CMK (cell line): ENCODE measurements at places on chromosomes 7 and 10.

DNA sequence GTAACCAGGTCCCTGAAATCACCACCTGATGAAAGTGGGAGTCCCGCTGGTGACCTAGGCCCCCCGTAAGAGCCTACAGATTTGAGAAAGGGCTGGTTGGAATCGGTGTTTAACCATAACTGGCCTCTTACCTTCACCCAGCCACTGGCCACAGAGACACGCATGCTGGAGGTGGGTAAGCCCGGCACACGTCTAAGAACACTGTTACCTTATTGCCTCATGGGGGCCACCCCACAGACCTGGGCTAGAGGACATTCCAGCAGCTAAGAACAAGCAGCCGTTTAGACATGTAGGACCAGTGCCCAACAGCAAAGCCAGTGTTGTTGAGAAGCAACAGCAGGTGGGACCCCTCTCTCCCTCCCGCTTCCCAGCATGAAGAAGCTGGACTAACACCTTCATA, 2.5 kb upstream of the GDF2 start:
- no peak for DNase-seq

DNA sequence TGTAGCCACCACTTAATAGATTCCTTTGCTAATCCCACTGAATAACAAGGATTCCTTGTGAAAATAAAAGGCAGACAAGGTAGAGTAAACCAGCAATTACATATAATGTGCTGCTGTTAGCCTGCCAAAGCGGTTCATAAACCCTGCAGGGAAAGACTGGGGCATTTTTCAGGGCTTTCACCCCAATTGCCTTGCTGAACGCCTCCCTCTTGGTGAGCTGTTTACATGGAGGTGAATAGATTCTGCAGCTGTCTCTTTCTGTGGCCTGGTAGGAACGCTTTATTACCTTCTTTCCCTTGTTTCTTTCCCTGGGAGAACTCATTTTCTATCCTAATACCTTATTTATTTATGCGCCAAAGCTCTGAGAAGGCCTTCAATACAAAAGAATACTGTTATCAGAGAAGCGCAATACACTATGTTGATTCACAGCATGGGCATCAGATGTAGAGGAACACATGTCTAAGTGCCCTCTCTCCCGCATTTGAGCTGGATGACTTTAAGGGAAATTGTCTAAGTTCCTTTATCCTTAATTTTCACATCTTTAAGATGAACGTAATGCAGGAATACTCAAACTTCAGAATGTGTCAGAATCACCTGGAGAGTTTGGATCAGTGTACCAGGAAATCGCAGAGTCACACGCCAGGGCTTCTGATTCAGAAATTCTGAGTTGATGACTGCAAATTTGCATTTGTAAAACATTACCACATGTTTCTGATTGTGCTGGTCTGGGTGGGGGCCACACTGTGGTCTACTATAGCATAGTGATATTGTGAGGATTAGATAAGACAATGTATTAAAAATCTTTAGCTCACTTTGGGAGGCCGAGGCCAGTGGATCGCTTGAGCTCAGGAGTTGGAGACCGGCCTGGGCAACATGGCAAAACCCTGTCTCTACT, 1203.8 kb downstream of the SORCS3 start:
- DNase-seq: no peak

DNA sequence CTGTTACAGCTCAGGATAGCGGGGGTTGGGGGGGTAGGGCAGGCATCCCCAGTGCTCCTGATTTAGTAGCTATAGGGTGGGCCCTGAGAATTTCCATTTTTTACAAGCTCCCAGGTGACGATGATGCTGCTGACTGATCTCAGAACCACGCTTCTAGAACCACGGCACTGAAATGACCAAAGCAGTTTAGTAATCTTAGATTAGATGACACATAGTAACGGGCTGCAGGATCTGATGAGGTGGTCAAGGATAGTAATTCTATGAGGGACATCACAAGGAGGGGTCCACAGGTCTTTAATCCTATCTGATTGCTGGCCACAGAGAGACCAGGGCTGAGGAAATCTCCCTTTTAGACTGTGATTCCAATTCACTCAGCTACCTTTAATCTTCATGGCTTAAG, 167.2 kb downstream of the JAZF1 start:
- no peak for DNase-seq

DNA sequence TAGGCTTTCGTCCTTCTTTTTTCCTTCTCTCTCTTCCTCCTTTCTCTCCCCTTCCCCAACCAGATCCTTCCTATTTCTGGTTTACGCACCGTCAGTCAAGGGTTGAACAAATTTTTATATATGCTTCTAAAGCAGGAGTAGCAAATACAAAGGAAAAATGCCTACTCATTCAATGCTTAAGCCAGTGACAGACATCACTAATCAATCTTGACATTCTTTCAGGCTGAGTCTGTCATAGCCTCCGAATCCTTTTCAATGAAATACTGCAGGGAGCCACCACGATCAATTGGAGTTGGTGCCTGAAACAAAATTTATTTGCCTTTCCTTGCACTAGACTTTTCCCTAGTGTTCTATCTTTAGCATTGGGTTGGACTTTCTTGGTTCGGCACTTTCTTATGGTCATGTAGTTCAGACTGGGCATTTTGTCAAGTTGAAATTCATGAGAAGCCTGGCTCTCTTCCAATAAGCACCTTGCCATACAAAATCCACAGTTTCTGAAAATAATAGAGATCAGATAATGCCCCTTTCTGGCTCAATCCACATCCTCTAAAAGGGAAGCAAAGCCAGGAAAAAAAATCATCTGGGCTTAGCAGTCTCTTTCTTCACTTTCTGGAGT, 239.5 kb upstream of the PLXNA4 start:
- DNase-seq: no peak

DNA sequence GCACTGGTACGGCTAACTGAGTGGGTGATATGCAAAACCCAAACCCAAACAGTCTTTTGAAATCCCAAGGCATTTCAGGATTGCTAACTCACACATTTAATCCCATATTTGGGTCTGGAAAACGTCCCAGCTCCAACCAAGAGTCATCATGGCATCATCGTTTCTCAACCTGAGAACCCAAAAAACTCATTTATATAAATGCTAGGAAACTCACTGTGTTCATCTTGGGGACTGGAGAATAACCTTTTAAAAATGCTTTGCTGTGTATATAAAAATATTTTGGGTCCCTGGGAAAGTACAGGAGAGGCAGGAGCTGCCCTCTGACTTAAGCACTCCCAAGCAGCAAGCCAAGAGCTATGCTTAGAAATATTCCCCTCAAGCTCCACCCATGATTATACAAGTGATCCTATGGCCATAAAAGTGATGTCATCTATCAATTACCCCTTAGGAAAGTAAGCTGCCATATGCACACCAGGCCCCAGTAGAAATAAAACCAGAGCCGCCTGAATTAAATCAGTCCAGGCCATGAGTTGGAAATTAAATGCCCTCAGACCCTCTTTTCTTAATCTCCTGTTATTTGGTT, 352.1 kb downstream of the FRMD4A start:
- no peak for DNase-seq

DNA sequence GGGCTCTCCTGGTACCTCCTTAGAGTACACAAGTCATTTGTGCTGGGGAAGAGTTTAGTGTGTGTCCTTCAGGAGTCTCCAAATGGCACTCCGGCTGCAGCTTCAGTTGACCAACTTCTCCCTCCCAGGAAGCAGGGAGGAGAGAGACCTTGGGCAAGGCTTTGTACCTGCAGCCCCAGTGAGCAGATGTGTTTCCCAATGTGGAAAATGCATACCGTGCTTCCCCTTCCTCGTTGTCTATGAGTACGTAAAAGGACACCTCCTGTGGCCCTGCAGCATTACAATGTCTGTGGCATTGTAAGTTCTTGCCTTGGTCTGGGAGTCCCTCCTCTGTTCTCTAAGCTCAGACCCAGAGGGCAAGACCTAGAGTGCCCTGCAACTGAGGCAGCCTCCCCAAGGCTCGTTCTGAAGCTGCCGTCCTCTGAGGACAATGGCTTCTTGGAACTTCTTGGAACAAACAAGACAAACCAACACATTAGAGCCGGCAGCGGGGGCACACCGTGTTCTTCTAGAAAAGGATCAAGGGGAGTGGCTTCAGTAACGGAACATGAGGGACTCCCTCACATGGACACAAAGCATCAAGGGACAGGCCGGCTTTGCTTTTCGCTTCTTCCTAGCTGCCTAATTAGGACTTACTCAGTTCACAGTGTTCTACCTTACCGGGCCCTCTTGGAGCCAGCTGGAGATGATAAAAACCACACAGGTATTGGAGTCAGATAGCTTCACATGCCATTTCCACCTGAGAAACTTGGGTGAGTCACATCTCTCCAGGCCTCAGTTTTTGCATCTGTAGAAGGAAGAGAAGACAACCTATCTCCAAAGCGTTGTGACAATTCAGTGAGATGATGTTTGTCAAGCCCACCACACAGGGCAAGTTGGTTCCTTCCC, 20.9 kb upstream of the PPA1 start:
- no peak for DNase-seq

- DNase-seq: no peak
Observed at GRCh38 chr7:139159900-139160675, 50.6 kb upstream of the ZC3HAV1 start.

- no peak for DNase-seq
Observed at GRCh38 chr7:22823142-22823497, 471 bp upstream of the TOMM7 start.

- no peak for DNase-seq
Observed at GRCh38 chr10:64745565-64745964, 1224.4 kb downstream of the REEP3 start.

DNA sequence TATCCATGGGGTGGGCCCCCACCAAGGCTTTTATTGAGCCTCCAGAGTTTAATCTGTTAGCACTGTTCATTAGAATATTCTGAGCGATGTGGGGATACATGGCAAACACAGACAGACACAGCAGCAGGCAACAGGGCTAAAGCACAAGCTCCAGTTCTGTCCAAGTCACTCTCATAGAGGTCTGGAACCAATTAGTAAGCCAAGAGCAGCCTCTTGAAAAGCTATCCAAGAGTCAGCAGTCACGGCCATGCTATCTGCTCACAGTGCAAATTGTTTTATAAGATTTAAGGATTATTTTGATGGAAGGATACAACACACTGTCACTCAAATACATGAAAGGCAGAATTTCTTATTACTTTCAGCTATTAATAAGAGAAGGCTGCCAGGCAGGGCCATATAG, 86.4 kb upstream of the DGKB start:
- no peak for DNase-seq

DNA sequence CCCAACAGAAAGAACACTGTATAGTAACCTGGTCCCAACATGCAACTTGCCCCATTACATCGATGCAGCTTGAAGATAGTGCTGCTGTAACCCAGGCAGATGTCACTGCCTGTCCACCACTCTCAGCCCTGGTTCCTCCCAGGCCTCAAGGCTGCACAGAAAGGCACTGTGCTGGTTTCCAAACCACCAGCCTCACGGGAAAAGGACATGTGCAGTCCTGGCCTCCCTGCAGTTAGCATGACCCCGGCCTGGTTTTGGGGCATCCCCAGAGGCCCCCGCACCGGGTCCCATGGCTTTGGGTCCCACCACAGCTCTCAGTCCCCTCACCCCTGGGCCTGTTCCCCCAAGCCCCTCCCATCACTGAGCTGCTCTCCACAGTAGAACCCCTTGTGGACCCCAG, 214.5 kb downstream of the TNS3 start:
- DNase-seq: no peak

DNA sequence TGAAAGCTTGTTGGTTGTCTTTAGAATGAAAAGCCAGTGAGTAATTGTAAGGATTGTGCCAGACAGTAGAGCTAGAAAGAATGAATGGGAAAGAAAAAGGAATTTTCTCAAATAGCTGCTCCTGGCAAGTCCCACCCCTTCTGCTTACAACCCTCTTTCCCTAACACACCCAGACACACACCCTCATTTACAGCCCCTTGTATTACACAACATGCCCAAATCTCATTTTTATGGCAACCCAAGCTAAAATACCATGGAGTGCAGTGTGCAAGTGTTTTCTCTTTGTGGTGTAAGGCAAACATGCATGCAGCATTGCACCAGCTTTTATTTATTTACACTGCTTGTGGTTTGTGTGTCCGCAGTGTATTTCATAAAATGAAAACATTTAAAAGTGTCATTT, 1.5 kb downstream of the PRKAR2B start:
- DNase-seq: no peak

DNA sequence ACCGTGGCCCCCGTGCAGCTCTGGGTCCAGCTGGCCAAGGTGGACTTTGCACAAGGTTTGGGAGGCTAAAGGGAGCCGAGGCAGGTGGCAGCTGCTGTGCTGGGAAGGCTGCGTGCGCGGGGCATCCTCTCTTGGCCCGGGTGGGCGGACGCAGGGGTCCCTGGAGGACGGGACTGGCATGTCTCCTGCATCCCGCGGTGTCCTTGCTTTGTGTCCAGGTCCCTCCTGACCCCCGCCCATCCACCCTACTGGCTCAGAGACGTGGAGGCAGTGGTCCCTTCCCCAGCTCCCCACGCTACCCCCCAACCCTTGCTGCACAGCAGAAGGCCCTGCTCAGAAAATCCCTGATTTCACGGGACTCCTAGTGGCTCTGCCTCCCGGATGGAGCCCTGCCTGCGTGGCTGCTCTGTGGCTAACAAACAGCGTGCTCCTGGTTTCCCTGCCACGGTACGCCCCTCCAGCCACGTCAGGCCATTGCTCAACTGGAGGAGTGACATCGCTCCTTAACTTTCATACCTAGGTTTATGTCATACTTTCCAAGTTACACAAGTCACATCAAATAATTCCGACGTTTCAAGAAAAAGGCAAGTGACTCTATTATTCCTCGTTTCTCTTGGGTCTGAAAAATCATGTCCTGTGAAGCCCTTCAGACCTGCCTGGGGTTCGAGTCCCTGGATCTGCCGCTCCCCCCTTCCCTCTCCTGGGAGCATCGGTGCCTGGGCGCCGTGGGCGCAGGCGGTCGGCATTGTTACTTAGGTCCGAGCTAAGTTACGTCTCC, 421.9 kb downstream of the DNAJB6 start:
- DNase-seq: no peak

DNA sequence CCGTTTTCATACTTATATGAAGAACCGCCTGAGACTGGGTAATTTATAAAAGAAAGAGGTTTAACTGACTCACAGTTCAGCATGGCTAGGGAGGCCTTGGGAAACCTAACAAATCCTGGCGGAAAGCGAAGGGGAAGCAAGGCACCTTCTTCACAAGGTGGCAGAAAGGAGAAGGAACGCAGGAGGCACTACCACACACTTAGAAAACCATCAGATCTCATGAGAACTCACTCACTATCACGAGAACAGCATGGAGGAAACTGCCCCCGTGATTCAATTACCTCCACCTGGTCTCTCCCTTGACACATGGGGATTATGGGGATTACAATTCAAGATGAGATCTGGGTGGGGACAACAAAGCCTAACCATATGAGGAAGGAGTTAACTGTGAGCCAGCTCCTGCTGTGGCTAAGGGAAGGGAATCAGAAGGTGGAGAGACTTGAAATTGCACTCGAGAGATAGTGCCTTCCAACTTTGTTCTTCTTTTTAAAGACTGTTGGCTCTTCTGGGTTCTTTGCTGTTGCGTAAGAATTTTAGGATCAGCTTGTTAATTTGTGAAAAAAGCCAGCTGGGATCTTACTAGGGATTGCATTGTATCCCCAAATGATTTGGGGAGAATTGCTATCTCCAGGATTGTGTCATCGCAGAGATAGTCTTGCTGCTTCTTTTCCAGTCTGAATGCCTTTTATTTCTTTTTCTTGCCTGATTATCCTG, 21.0 kb downstream of the OPTN start:
- DNase-seq: no peak
